ENCODE measurements at places on chromosomes 4 and X. TPM values are rescaled to one million over a fixed set of nuclear protein-coding genes. Genes with fewer than 3 reads are reported as not detected.

- DNase-seq, result no peak
These were observed 187.8 kb upstream of the NUDT6 start for GRCh38 chr4:123110147-123110546.

DNA sequence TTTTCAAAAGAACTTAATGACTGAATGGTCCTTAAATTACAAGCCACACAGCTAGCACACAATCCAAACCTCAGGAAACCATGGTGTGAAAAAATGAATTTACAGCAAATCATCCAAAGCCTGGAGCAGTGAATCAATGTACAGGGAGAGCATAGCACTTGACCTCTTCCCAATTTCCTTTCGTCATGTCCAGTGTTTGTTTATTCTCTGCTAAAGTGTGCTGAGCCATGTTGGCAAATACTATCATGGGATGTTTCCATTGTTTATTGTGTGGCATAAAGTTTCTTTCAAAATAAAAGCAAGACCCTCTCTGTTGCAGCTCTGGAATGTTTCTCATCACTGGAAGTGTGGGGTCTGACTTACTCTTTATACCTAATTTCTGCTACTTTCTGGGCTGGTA is 25.4 kb upstream of the FAM47B start:
- DNase-seq, result no peak

GRCh38 chrX:32545101-32545500 is 666.2 kb downstream of the DMD start:
- no peak for DNase-seq

- DNase-seq, result no peak
These were observed 35.9 kb downstream of the TBC1D19 start for GRCh38 chr4:26619784-26620183.

- DNase-seq, result no peak
These were observed 26.8 kb upstream of the SPARCL1 start for GRCh38 chr4:87555773-87556619.

- no peak for DNase-seq
These were observed 8.2 kb upstream of the TRAM1L1 start for GRCh38 chr4:117093571-117093970.

DNA sequence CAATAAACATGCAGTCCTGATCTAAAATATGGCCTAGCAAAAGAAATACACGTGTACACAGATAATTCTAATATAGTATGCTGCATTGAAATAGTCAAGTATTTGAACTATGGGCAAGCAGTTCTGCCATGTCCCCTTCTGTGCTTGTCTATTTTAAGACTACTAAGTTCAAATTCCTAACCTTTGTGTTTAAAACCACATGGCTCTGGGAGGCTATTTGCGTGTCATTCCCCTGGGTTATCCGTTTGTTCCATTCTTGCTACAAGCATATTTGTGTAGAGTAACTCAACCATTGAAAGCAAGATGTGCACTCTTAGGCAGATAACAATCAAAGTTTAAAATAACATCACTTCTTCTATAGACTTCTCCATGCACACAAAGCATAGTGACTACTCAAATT is 25.4 kb upstream of the TBC1D1 start:
- no peak for DNase-seq

DNA sequence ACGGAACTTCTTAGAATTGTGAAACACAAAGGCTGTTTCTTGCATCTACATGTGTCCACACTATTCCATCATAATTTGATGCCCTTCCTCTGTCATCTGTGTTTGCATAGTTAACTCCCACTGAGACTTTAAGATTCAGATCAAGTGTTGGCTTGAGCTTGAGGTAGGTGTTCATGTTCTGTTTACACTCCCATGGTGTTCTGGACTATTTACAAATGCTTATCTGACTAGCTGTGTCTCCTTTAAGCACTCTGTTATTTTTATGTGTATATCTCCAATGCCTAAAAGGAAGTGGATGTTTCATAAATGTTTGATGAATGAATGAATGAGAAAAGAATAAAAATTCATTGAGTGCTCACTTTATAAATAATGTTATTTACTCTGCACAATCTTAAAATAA is 622.7 kb downstream of the RAB28 start:
- DNase-seq, result no peak

GRCh38 chrX:34655501-34656455 is 1.3 kb downstream of the TMEM47 start:
- no peak for DNase-seq

DNA sequence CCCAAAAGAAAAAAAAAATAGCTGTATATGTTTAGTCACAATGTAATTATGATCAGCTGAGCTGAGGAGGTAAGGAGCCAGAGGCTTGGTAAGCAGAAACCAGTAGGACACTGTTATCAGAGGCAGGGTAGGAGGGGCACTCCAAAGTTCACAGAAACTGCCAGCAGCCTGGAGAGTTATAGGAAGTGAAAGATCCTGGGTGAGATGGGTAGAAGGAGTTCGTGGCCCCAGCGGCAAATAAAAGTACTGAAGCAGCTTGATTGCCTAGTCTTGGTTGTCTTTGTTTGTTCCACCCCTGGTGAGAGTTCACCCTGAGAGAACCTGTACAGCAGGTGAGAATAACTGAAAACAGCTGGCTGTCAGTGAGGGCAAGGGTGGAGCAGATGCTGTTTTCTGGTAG is 340.8 kb downstream of the ADGRL3 start:
- DNase-seq, result no peak

DNA sequence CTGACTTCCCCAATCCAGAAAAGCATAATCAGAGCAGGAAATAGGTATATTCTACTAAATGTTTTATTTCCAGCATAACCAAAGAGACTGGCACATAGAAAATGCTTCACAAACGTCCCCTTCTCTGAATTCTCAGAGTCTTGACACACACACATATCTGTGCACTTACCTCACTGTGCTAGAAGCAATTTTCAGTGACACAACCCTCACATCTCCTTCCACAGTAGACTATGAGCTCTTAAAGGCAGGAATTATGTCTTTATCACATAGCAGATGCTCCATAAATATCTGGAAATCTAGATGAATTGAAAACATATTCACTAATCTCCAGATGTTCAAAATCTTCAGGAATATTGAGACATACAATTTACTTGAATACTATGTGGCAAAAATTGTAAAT is 5.9 kb downstream of the SOWAHB start:
- no peak for DNase-seq

Gene IRS4
- not detected for total RNA-seq

DNA sequence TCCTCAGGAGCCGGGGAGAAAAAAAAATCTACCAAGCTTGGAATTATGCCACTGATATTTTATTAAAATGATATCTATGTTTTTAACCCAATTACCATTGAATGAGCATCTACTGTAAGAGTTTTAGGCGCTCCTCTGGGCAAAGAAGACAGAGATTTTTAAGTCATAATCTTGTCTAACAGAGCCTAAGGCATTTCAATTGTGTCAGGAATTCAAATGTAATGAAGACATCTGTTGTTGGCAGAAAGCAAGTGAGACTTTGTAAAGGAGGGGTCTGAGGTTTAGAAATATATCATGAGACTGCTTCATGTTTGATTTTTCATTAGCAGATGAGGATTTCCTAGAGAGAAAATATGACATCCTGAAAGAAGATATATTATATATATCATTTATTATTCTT is 1158.1 kb downstream of the FSTL5 start:
- no peak for DNase-seq

DNA sequence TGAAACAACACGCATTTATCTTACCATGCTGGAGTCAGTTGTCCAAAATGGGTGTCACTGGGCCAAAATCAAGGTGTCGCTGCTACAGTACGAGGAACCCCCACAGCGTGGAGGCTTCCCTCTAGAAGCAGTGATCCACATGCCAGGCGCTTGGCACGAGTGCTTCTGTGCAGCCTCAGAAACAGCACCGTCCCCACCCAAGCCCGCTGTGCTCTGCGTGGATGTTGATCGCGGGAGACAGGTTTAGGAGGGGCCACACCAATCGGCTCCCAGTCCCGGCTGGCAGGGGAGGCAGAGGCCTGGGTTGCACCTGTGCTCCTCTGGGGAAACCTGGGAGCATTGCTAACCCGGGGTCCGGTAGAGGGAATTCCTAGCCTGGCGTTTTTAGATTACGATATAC is 165.5 kb upstream of the PSAPL1 start:
- no peak for DNase-seq

Gene TREX2
- total RNA-seq, result 1.5 TPM

DNA sequence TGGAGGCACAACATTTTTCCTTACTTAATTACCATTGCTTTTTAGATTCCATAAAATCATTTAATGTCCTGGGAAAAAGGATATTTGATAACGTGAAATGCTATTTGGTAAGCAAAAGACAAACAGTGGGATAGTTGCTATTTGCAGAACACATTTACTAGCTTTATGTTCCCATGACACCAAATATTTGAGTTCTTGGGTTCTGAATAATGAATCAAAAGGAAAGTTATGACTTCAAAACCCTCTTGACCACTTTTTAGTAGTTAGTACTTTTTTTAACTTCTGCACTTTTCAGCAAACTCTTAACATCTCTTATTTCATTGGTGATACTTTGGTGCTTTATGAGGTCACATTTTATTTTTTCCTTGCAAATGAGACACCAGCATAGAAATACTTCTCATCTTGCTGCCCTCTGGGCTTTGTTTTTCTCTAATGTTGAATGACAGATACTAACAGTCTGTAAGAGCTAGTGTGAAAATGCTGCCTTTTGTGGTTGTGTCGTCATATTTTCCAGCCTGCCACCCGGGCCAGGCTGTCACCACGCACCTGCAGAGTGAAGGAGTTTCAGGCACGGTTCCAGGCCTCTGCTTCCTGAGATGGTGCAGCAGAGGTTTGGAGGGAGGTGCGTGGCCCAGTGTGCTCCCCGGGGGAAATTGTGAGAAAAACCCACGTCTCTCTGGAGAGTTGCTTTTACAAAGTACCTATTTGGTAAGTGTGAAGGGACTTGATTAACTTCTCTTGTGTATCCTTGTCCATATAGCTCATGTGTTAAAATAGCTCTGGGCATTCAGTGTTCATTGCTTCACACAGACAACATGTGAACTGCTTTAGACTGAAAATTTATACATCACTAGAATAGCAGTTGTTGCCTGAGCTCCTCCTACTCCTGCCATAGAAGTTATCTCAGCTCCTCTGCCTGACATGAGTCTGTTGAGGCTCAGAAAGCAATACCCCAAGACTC is 34.7 kb downstream of the MSL3 start:
- no peak for DNase-seq

Gene LRCH2
- total RNA-seq, result 2.7 TPM

DNA sequence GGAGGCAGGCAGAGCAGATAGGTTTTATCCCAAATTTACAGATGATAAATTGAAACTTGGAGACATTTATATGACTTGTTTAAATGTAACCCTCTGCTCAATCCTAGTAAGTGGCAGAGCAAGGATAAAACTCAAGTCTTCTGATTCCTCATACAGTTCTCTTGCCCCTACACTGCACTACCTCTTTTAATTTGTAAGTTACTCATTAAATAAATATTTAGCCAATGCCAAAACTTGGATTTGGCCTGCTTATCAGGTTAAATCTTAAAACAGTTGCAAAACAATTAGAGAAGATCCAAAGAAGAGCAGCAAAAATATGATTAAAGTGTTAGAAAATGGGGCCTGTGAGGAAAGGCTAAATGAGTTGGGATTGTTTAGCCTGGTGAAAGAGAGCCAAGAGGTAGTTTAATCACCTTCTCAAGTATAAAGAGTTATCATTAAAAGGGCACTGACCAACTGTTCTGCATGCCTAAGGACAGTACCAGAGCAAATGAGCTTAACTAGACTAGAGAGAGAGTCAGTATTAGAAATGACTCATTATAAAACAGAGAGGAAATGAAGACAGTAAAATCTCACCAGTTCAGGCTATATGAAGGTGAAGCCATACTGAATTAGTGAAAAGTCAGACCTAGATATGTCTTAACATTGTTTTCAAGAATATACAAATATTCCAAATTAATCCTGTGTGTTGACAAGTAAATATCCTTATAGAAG is 146.3 kb downstream of the GRIA3 start:
- no peak for DNase-seq

GRCh38 chr4:169941141-169941540 is 85.1 kb downstream of the MFAP3L start:
- DNase-seq, result no peak

DNA sequence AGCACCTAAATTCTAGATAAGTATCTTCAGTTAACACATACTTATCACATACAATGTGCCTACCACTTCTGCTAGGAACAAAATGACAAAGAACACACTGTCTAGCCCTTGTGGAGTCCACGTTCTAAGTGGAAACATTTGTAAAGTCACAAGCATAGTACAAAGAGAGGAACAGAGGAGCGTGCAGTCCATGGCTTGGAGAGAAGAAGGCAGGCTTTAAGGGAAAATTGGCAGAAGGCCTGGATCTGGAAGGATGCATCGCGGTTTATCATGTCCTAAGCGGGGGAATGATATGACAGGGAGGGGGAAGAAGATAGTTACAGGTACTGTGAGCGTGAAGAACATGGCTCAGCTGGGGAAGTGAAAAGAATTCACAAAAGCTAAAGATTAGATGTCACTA is 218.0 kb downstream of the PRDM5 start:
- DNase-seq, result no peak

DNA sequence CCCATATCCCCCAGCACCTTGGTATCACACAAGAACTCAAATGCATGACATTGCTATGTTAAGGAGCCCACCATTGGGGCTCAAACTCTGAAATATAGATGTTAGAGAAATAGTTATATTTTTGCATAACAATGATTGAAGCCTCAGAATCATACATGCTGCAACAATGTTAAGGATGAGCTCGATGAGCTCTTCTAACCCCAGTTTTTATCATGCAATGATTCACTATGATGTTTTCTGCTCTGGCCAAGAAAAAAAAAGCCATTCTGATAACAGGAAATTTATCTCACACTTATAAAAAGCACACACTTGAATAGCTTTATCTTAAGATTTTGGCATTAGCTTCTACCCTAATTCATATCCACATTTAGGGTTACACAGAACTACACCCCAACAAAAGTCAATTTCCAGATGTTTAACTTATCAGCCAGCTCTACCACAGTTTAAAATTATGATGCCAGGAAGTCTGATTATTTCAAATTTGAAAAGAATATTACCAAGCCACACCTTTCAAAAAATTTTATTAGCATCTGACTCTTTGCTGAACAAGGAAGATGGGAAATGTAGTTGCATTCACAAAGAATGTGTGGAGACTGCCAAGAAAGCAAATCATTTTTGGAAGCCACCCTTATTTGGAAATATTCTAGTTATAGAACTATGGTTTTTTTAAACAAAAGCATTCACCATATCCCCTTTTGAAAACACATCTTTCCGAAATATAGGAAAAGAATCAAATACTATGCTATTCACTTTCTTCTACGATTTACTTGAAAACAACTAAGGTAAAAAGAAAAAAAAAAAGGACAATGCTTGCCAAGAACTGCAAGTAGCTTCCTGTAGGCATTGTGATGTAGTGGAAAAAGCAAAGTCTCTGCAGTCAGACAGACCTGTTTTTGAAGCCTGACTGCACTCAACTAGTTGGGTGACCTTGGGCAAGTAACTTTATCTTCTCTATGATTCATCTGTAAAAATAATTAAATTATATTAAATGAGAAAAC is 100.8 kb upstream of the PLS3 start:
- no peak for DNase-seq

- DNase-seq, result peak; percentile 39
These were observed 24.1 kb downstream of the NAT8L start for GRCh38 chr4:2083116-2083825.
